Panc1 (cell line): ENCODE measurements at places on chromosomes 6 and 20. TPM values are rescaled to one million over a fixed set of nuclear protein-coding genes. Genes with fewer than 3 reads are reported as not detected.

DNA sequence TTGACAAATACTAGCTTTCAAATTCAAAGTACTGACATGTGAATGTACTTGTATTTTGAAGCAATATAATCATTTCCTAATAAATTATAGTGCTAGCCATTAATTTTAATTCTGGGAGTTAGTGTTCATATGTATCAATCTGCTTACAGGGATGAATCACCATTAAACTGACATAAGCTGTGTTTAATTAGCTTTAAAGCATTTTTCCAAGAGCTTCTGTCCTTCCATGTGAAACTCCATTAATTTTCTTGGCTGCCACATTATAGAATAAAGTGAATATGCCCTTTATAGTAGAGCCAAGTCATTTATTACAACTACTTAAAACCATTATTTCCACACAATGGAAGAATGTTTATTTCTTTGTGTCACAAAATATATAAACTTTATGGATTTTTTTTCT lies 150.8 kb downstream of the COL21A1 start:
- no peaks in the 10 kb centered on the region for H3K27me3 ChIP-seq
- H3K27ac ChIP-seq, result no peak overlapping the region; the same call in 1 of the 2 replicates
- no peak for DNase-seq
- H3K4me1 ChIP-seq, result peaks cover 9% of the 10 kb centered on the region; the same call in 1 of the 2 replicates
- no peak overlapping the region for H3K4me3 ChIP-seq

- peaks cover 2% of the 10 kb centered on the region; the same call in 1 of the 2 replicates for H3K27me3 ChIP-seq
- H3K36me3 ChIP-seq, result no peaks in the 10 kb centered on the region
- H3K27ac ChIP-seq, result no peak overlapping the region
- no peak for DNase-seq
- H3K4me1 ChIP-seq, result no peaks in the 10 kb centered on the region
- no peak overlapping the region for H3K4me3 ChIP-seq
Measured at GRCh38 chr20:48012401-48012974, 227.2 kb upstream of the SULF2 start.

DNA sequence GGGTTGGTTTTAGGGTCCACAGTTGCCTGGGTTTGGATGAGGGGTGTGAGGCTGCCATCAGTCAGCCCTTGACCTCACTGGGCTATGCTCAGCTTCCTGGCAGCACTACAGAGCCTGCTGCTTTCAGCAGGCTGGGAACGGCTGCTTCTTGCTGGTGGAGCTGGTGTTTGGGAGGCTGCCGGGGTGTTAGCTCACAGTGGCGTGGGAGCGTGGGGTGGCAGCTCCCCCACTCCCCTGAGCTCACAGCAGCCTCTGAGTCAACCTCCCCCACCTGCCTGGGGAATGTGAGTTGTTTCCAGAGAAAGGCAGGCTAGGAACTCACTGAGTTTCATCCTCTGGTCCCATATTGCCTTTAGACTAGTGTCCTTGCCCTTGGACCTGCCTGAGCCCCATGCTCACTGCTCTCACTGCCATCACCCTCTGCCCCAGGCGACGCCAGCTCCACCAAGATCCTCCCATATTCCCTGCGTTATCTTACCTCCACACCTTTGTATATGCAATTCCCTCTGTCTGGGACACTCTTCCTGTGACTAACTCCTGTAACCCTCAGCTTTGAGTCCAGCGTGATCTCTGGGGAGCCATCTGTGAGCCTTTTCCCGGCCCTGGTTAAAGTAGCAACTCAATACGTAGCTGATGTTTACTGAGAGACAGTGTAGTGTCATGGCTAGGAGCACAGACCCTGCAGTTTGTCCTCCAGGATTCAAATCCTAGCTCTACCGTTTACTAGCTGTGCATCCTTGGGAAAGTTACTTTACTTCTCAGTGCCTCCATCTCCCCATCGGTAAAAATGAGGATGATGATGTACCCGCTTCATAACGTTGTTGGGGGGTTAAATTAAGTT lies 34.8 kb downstream of the PPP1R16B start:
- H3K27ac ChIP-seq, result no peak overlapping the region
- H3K4me3 ChIP-seq, result no peak overlapping the region
- H3K36me3 ChIP-seq, result no peaks in the 10 kb centered on the region
- peaks cover 10% of the 10 kb centered on the region for H3K27me3 ChIP-seq

- H3K4me3 ChIP-seq, result no peak overlapping the region
- no peak for DNase-seq
- H3K36me3 ChIP-seq, result no peaks in the 10 kb centered on the region
- H3K27ac ChIP-seq, result no peak overlapping the region
- peaks cover 5% of the 10 kb centered on the region; the same call in 1 of the 2 replicates for H3K27me3 ChIP-seq
Measured at GRCh38 chr20:41714030-41714429, 95.9 kb upstream of the CHD6 start.

DNA sequence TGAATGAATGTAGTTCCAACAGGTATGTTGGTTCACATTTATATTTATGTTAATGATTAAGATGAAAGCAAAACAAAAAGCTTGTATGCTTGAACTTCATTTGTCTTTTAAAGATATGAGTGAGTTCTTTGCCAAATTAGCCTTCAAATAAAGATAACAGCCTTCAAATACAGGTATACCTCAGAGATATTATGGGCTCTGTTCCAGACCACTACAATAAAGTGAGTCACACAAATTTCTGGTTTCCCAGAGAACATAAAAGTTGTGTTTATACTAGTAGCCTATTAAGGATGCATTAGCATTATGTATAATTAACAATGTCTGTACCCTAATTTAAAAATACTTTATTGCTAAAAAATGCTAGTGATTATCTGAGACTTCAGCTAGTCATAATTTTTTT lies 245.3 kb upstream of the MAN1A1 start:
- DNase-seq, result no peak
- no peaks in the 10 kb centered on the region for H3K27me3 ChIP-seq
- no peaks in the 10 kb centered on the region for H3K4me1 ChIP-seq

SRF gene
- 48.9 TPM for total RNA-seq

MCCD1 gene
- total RNA-seq, result not detected
